HepG2 (cell line): ENCODE measurements at places on chromosomes 16 and 17.

GRCh38 chr17:5472511-5472910 lies 3.7 kb upstream of the DHX33 start:
- no peak for DNase-seq

DNA sequence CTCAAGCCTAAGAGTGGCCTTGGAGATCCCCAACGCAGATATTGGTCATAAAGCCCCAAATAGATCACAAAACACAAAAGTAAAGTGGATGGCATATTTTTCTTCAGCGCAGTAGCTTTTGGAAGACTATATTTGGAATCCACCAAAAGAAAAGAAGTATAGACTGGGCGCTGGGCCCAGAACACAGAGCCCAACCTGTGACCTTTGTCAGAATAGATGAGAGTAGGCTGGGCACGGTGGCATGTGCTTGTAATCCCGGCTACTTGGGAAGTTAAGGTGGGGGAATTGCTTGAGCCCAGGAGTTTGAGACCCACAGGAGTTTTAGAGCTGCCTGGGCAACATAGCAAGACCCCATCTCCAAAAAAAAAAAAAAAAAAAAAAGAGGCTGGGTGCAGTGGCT lies 14.6 kb downstream of the SCIMP start:
- DNase-seq: no peak

GRCh38 chr16:79595931-79596450 lies 4.5 kb downstream of the MAF start:
- no peak for DNase-seq

GRCh38 chr16:63982110-63982509 lies 1139.8 kb downstream of the CDH11 start:
- no peak for DNase-seq

DNA sequence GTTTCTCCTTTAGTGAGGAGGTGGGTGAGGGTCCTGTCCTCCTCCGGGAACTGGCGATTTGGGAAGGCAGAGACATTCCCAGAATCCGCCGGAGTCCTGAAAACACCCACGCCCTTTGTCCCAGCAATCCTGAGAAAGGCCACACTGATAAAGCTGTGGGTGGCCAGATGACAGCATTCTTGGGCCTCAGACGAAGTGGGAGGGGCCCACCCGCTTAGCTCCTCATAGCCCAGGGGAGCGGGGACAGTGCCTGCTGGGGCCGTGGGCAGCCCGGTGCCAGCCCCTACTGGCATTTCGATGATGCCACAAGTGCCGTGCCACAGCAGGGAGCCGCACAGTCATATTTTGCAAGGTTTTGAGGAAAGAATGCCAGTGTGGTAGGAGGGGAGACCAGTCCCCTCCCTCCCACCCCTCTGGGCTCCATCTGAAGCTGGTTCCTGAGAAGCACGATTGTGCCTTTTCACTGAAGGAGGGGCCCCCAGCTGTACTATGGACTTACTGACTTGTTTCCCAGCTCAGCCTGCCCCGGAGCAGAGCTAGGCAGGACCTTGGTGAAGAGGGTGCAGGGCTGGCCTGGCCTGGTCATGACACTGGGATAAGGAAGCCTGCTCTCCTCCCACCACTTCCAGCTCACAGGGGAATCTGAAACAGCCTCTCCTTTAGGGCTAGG lies 20.9 kb upstream of the MPRIP start:
- peak; percentile 44 for DNase-seq
